Fibroblast of skin of right quadriceps (primary cell): ENCODE measurements at places on chromosomes 7 and 10.
A peak's percentile ranks its signal among the peaks of the same experiment; 100 is the strongest.

- no peak for DNase-seq
Observed at GRCh38 chr7:24943096-24943948, 36.7 kb downstream of the OSBPL3 start.

- DNase-seq: no peak
Observed at GRCh38 chr7:115233809-115234208, 311.9 kb downstream of the MDFIC start.

DNA sequence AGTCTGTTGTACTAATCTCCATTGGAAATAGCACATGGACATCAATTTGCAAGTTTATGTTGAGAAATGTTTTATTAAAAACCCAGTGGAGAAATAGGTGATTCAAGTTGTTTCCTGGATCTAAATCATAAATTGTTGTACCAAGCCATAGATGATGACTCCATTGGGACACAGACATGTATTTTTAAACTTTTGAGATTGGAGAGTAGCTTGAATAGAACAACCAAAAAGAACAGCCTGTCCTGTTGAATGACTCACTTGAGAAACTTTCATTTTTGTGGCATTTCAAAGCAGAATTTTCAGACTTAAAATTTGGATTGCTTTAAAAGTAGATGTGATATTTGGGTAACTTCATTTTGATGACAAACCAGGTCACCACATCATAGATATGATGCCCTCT is 197.5 kb downstream of the GPAM start:
- DNase-seq: no peak

DNA sequence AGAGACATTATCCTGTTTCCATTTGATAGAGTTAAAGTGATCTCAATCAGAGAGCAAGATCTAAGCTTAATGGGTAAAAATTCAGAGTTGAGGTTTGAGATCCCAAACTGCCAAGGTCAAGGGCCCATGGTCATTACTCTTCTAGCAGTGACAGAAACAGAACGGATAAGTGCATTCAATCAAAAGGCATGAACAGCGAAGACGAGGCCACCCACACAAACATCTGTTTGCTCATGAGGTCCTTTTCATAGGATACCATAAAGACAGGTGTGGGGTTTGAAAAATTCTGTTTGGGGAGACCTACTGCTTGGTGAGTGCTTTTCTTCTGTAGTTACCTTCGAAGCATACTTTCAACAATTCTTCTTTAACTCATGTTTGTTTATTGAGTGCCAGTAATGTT is 58.3 kb downstream of the SEMA3C start:
- no peak for DNase-seq

DNA sequence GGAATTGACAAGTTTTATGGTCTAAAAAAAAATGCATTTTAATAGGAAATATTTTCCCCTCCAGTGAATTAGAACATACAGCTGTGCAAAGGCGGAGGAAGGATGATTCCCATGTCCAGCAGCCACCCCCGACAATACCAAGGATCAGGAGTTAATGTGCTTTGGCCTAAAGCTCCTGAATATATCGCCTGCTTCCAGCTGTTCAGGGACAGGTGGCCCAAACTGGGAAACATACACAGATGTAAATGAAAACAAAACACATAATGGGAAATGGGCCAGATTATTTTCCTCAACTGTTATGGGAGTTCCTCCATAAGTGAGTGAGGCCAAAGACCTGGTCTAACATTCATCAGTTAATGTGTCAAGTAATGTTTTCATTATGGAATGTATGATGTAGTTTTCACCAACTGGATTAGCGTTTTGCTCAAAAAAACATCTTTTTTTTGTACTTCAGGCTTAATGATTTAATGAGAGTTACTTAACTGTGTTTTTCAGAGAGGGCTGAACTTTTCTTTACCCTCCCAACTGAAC is 55.1 kb upstream of the LAMB1 start:
- DNase-seq: no peak

- no peak for DNase-seq
Observed at GRCh38 chr10:114513381-114513792, 109.1 kb upstream of the AFAP1L2 start.

- no peak for DNase-seq
Observed at GRCh38 chr7:88204525-88205110, 15.2 kb downstream of the SRI start.

DNA sequence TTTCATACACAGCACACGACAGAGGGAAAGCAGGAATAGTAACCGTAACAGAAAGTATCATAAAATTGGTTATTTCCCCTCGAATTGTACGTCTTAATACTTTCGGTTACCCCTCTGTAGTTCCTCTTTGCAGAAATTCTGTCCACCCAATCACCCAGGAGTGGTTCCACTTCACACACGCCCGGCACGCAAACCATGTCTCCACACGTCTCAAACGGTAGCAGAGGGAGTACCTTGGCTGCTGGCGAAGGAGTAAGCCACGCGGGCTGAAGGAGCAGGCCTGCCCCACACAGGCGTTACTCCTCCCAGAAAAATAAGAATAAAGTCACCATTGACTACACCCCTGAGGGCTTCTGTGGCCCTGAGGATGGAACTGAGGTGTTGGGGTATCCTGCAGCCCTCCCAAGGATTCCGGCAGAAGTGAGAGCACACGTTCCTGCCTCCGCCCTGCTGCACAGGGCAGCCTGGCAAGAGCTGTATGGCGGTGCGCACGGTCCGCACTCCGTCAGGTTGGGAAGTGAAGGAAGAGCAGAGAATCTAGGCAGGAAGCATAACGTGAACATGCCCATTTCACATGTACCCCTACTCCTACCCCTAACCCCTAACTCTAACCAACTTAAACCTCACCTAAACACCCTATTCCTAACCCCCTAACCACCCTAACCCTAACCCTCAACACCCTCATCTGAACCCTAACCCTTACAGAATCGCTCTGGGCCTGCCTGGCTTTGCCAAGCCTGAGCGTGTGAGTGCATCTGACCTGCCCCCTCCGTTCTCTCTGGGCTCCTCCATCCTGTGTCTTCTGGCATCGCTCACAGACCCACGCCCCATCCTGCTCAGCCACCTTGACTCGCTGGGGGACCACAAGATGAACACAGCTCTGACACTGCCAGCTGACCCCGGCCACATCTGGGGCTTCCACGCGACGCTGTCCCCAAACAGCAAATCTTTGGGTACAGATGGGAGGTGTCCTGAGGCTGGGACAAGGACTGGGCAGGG is 18.2 kb downstream of the GPR146 start:
- DNase-seq: no peak

GRCh38 chr7:85890244-85890811 is 703.5 kb upstream of the SEMA3D start:
- peak; percentile 23 for DNase-seq

GRCh38 chr7:34497153-34497777 is 160.8 kb upstream of the NPSR1 start:
- no peak for DNase-seq

DNA sequence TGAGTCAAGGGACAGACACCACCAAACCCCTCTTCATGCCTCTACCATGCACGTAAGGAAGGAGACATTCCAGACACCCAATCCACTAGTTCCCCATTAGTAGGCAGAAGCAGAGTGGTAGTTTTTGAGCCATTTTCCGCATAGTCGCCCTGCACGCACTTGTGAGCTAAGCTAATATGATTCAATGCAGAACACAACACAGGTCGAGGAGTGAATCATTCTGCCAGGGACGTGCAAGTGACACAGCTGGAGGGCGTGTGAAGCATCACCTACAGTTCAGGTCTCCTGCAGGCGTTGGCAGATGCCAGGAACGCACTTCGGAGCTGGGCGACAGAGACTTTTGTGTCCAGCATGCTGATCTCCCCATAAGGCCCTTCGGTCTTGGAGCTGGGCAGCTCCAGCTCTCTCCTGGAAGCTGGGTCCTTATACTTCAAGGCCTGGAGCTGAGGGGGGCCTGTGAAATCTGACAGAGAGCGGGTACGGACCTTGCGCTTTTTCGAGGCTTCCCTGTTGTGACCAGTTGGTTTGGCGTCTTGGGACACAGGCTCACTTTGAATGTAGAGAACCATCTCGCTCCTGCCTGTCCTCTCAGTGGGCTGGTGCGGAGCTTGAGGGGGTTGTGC is 102.4 kb downstream of the SVIL start:
- DNase-seq: no peak

GRCh38 chr7:95545007-95545615 is 51.2 kb downstream of the PDK4 start:
- DNase-seq: peak; percentile 29

DNA sequence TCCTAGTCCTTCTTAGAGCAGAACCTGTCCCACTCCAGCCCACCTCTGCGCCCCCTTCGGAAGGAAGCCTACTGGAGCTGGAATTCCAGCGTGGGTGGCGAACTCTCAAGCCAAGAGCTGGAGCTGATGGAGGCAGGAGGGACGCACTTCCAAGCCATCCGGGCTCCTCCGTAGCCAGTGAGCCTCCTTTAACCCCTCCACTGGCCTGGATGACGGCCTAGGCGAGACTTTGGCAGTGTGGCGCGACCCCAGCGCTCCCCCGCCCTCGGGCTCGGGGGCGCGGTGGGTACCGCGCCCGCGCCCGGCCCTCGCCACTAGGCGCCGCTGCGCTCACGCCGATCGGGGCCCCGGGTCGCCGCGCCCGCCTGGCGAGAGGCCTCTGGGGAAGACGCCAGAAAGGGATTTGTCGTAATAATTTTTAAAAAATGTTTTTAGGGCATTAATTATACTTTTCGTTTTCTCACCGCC is 5.1 kb upstream of the EMX2 start:
- DNase-seq: peak; percentile 62

DNA sequence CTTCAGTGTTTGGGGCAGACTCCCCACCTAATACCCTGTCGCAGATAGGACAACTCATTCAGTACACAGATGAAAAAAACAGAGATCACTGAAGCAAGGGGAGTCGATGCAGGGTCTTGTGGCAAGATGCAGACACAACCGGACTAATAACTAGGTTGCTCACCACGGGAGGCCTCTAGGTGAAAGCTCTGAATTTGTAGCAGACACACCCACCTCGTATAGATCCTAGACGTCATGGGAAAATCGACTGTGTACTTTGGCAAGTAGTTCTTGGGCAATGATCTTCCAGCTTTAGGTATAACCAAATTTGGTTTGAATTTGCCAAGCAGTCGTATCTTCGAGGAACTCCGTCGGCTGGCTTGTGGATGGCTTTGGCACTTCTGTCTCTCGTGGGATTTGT is 88.1 kb downstream of the TCF7L2 start:
- no peak for DNase-seq

- no peak for DNase-seq
Observed at GRCh38 chr10:28769091-28769604, 91.8 kb downstream of the BAMBI start.

- DNase-seq: peak; percentile 30
Observed at GRCh38 chr10:5234106-5234860, 37.6 kb downstream of the AKR1C4 start.

- peak; percentile 5 for DNase-seq
Observed at GRCh38 chr7:77913977-77914607, 115.5 kb downstream of the PHTF2 start.

- peak; percentile 60 for DNase-seq
Observed at GRCh38 chr7:41574377-41574776, 128.5 kb downstream of the INHBA start.

DNA sequence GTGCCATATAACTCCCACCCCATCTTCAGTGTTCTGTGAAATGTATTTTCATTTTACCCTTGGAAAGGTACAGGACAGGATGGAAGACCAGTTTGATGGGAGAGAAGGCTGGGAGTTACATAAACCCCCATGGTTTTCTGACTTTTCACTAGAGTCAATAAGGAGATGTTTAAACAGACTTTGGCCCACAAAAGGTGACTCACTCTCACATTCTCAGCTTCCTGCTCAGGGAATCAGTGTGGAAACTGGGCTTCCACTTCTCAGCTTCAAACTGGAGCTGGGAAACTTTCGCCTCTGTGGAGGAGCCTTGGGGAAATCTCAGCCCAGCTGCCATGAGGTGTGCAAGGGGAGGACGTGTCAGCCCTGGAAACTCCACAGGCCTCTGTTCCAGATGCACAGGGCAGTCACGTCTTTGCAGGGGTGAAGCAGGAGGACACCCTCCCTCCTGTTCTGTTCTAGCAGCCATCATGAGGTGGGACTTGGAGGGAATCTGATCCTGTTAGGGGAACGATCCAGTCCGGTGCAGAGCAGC is 560.5 kb upstream of the GALNT17 start:
- peak; percentile 71 for DNase-seq

DNA sequence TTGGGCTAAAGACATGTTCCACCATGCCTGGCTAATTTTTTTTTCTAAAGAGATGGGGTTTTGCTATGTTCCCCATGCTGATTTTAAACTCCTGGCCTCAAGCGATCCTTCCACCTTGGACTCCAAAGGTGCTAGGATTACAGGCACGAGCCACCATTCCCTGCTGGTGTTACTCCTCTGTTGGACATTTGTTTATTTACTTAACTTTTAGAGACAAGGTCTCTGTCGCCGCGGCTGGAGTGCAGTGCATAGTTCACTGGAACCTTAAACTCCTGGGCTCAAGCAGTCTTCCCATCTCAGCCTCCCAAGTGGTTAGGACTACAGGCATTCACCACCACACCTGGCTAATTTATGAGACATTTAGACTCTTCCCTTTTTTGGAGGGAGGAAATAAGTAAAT is 38.9 kb downstream of the CCAR1 start:
- DNase-seq: no peak

DNA sequence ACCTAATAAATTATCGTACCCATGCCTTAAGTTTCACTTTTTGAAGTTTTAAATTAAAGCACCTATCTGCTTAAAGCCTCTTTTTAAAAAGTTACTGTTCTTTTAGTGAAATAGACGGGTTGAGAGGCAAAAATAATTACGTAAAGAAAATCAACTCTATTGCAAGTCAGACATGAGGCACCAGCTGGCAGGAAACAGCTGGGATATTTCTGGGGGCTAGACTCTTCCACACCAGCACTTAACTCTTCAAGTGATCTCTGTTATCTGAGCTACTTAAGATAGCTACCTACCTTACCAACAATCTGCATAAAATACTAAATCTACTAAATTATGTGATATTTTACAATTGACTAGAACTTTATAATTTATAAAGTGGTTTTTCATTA is 35.8 kb downstream of the GBF1 start:
- no peak for DNase-seq

- peak; percentile 66 for DNase-seq
Observed at GRCh38 chr10:3755440-3756359, 29.3 kb downstream of the KLF6 start.

DNA sequence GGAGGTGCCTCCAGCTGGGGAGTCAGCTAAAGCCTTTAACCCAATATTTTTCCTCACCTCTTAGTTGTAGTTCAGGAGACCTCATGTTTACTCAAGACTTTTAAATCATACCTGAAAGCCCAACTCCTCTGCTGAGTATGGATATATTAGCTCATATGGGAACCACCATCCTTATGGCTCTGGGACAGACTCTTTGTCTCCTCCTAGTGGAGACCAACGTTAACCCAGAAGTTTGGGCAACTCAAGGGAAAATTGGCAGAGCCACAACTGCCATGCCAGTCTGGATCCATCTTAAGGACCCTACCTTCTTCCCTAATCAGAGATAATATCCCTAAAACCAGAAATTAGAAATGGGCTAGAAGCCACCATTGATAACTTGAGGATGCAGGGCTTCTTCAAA is 80.8 kb downstream of the TMEM106B start:
- no peak for DNase-seq

- peak; percentile 72 for DNase-seq
Observed at GRCh38 chr7:25707768-25708620, 444.0 kb upstream of the NFE2L3 start.

DNA sequence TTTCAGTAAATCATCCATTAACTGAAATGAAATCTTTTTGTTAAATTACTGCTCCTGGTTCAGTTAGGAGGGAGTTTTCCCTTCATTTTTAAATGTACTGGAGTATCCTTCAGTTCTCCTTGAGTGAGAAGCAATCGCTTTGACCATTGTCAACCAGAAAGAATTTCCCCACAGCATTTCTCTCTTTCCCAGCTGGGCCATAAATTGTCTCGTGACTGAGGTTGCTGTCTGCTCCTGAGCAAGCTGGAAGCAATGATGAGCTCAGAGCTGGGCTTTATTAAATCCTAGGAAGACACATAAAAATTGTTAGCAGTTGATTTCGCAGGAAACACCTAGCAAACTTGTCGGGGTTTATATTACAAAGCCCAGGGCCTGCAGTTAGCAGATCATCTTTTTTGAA is 102.0 kb upstream of the INSYN2A start:
- DNase-seq: peak; percentile 71
